ENCODE measurements at places on chromosomes 4 and X.

DNA sequence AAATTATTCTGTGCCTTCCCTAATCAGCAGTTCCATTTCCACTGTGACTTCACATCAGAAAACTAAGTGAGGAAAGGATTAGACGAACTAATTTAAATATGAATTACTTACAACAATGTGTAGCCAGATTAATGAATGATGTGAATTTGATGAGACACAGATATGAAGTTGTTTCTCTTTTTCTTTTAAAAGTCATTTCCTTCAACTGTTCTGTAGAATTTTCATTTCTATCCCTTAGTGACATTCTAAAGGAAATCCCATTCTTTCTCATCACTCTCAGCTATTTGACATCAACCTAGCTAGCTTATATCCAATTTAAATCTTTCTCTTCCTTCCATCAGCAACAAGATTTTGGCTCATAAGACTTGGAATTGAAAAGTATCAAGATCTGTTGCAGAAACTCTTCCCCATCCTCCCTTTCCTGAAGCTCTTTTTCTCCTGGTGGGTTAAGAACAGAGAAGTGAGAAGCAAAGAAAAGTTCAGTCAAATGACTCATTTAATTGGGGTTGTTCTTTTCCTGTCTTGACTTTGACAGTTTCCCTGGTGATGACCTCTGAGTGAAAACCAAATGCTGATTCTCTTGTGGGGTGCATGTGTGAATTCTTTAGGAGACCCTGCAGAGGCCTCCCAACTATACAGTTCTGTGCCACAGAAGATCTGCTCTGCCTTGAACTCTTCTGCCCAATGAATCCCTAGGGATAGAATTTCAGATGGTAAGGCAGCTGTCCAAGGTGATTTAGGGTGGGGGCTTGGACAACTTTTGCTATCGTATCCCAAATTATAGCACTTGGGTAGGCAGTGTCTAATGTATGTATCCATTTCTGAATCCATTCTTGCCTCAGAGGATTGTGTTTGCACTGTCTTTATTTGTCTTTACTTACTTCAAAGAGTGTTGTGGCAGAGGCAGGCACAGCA, 232.5 kb upstream of the GPRIN3 start:
- no peaks in the 10 kb centered on the region for H3K36me3 ChIP-seq
- H3K4me1 ChIP-seq, result no peaks in the 10 kb centered on the region
- no peak overlapping the region for H3K4me3 ChIP-seq
- DNase-seq, result peak; percentile 9
- no peaks in the 10 kb centered on the region for H3K27me3 ChIP-seq

- H3K4me1 ChIP-seq, result no peaks in the 10 kb centered on the region
- DNase-seq, result no peak
- no peaks in the 10 kb centered on the region for H3K36me3 ChIP-seq
- no peak overlapping the region for H3K27ac ChIP-seq
- H3K27me3 ChIP-seq, result no peaks in the 10 kb centered on the region
Measured at GRCh38 chrX:36241397-36241796, 321.9 kb downstream of the CFAP47 start.

DNA sequence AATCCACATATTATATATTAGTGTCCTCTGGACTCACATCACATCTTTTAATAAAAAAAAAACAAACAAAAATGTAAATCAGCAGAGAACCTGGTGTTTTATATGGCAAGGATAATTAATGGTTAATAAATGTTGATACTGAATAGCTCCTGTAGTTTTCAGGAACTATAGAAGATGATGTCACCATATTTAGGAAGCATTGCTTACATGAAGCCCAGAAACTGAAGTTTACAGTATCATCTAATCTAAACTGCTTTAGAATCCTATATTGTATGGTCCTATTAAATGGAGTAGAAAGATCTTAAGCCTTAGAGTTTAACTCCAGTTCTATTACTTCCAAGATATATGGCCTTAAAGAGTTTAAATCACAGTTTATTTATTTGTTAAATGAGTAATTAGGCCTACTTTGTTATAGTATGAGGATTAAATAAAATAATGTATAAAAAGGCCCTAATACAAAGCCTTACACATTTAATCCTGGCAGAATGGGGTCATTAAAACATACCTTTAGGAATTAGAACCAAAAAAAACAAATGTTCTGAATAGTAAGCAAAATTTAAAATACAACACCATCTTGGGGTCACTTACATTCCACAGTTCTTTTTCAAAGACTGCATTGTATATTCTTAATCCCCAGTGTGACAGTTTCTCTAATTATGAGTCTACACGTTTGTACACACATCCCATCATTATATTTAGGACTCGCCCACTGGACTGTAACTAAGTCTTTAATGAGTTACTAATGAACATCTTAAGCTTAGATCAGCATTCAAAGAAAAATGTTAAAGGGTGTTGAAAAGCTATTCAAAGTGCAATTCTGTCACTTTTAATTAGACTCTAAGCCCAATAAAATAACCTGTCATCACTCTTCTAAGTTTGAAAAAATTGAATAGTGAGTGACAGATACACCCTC, 305.9 kb downstream of the ADGRL3 start:
- H3K27me3 ChIP-seq, result no peaks in the 10 kb centered on the region
- no peaks in the 10 kb centered on the region for H3K4me1 ChIP-seq
- no peak for DNase-seq
- H3K27ac ChIP-seq, result no peak overlapping the region
- H3K4me3 ChIP-seq, result no peak overlapping the region

- H3K4me3 ChIP-seq, result no peak overlapping the region
- H3K36me3 ChIP-seq, result no peaks in the 10 kb centered on the region
- no peaks in the 10 kb centered on the region for H3K4me1 ChIP-seq
- DNase-seq, result no peak
Measured at GRCh38 chr4:106869551-106869950, 166.6 kb downstream of the DKK2 start.

DNA sequence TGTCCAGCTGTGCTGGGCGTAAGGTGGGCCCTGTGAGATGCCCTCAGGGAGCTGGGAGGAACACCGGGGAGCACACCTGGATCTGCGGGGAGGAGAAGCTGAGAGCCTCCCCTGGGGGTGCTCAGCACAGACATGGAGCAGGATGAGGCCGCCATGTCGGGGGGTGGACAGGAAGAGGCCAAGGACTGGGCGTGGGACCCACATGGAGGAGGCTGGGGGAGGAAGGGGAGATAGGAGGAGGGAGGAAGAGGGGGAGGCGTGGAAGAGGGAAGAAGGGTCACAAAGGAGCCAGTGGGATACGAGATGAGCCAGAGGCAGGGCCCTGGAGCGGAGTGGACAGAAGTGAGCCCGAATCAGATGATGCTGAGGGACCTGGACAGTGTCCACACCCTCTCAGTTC, 66.3 kb downstream of the ZFYVE28 start:
- H3K36me3 ChIP-seq, result no peaks in the 10 kb centered on the region
- H3K4me3 ChIP-seq, result no peak overlapping the region
- no peaks in the 10 kb centered on the region for H3K4me1 ChIP-seq
- no peak for DNase-seq
- no peak overlapping the region for H3K27ac ChIP-seq

DNA sequence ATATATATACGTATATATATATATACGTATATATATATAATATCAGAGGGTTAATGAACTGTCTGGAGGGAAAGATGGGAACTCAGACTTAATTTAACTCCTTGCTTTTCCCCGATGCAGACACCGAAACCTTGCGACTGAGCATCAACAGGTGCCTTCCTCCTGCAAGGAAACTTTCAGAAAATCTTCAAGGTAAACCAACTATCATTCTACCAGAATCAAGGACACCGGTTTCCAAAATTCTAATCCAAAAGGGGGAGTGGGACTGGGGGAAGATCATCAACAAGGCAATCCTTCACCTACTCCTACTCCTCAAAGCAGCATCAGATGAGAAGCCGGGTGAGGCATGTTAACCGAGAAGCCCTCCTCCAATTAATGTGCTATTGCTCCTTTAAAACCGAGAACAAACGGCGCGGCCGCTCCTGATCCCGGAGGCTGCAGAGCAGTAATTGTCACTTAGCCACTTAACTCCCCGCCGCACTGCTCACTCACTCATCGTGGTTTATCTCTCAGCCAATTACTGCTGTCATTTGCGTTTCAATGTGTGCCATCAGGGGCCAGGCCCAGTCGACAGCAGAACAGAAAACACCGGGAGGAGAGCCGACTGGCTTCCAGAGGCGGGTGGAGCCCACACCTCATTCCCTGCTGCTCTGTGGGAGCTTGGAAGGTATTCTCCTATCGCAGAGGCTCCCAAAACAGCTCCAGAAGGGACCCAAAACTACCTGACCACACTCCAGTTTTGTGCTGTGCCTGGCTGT, 61.7 kb downstream of the MAML3 start:
- H3K27ac ChIP-seq, result no peak overlapping the region
- H3K4me3 ChIP-seq, result peak overlapping the region; percentile 12
- no peak for DNase-seq
- no peaks in the 10 kb centered on the region for H3K36me3 ChIP-seq
- H3K27me3 ChIP-seq, result no peaks in the 10 kb centered on the region

DNA sequence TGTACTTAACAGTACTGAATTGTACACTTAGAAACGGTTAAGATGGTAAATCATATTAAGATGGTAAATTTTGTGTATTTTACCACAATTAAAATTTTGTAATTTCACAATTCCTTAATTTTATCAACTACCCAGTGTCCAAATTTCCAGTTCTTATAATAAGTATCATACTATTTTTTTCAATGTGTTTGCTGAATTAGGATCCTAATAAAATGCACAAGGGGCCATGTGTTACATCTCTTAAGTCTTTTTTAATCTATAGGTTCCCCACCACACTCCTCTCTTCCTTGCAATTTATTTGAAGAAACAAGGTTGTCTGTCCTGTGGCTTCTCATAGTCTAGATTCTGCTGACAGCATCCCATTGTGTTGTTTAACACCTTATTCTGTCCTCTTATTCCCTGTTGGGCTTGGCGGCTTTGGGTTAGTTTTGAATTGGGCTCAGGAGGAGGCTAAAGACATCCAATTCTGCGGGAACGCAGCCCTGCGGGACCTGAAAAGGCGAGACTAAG, 533 bp upstream of the SYAP1 start:
- no peaks in the 10 kb centered on the region for H3K36me3 ChIP-seq
- no peak for DNase-seq
- peaks cover 8% of the 10 kb centered on the region for H3K4me1 ChIP-seq
- H3K4me3 ChIP-seq, result peak overlapping the region; percentile 35

DNA sequence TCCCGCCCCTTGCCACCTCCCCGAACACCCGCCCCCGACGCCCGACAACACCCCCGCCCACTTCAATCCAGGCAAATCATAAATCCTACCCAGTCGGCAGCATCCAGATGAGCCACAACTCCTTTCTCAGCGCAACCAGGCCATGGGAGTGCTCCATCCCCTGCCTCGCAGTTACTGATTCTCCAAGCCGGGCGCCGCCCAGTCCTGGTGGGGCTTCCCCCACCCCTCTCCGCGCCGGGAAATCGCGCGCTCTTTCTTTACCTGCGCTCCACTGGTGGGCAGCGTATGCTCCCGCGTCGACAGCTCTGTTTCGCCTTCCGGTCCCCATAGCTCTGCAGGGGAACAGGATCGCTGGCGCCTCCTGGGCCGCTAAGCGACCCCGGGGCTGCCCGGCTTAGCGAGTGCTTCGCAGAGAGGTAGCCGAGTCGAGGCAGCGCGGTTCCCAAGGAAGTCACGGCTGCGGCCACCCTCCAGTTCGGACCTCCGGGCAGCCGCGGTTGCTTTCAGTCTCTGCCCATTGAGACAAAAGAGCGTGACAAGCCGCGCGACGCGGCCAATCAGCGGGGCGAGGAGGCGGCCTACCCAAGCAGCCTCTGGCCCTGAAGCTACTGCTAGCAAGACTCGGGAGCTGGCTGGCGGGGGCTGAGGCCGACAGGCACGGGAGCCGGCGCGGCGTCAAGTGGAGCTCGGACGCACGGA, 43.7 kb upstream of the TMSB15B start:
- peak; percentile 31 for DNase-seq
- no peaks in the 10 kb centered on the region for H3K36me3 ChIP-seq
- no peaks in the 10 kb centered on the region for H3K27me3 ChIP-seq

GRCh38 chrX:80816051-80816450, 6.4 kb upstream of the BRWD3 start:
- H3K27ac ChIP-seq, result no peak overlapping the region

GRCh38 chr4:185771711-185772390, 40.1 kb downstream of the SORBS2 start:
- H3K27ac ChIP-seq, result no peak overlapping the region
- H3K27me3 ChIP-seq, result no peaks in the 10 kb centered on the region
- peaks cover 4% of the 10 kb centered on the region for H3K4me1 ChIP-seq
- H3K36me3 ChIP-seq, result no peaks in the 10 kb centered on the region
- no peak overlapping the region for H3K4me3 ChIP-seq
- no peak for DNase-seq

- DNase-seq, result no peak
- H3K36me3 ChIP-seq, result peaks cover 2% of the 10 kb centered on the region
- no peak overlapping the region for H3K4me3 ChIP-seq
- H3K4me1 ChIP-seq, result no peaks in the 10 kb centered on the region
- no peak overlapping the region for H3K27ac ChIP-seq
Measured at GRCh38 chrX:153731117-153731844, 6.6 kb downstream of the ABCD1 start.

DNA sequence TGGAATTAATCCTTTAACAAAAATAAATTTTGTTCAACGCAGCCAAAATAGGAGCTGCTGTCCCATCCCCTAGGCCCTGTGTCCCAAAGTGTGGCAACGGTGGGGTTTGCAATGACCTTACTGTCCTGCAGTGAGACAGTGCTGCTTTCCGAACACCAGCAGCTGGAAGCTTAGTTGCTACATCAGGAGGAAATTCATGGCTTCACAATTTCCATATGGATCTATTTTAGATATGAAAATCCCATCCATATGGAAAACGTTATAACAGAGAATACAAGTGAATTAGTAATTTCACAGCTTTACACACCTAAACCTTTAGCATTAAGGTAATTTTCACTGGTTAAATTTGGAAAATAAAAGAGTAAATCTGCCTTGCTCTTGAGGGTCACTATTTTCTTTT, 396.3 kb upstream of the TENM3 start:
- no peaks in the 10 kb centered on the region for H3K36me3 ChIP-seq
- no peak overlapping the region for H3K27ac ChIP-seq
- H3K4me1 ChIP-seq, result no peaks in the 10 kb centered on the region

DNA sequence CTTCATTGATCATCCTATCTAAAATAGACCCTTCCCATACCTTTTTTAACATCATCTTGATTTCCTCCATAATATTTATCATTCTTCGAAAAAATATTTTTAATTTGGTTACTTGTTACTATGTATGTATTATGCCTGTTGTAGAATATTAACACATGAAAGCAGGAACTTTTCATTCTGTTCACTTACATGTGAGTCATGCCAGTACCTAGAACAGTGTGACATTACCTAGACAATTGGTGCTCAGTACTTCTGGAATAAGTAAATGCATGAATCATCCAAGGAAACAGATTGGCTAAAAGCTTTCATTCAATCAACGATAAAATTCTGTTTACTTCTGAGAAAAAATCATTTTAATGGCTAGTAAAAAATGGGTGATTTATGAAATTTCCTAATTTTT, 76.4 kb downstream of the CXXC4 start:
- no peak for DNase-seq
- H3K27ac ChIP-seq, result no peak overlapping the region
- H3K27me3 ChIP-seq, result no peaks in the 10 kb centered on the region
- H3K4me3 ChIP-seq, result no peak overlapping the region

DNA sequence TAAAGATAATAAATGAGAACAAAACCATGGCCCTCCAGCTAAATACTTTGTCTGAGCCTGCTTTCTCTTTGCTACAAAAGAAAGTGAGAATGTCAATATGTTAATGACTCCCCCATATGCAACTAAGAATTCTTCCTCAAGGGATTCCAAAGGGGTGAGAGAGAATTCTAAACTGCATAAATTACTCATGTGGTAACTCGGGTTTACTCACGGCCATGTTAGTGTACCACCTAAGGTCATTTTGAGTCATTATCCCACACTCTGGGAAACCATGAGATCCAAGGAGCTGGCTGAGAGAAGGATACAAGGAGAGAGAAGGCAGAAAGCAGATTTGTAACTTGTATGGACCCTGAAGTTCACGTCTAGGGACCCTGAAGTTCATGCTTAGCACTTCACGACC, 190.3 kb downstream of the DHX15 start:
- H3K4me1 ChIP-seq, result no peaks in the 10 kb centered on the region
- H3K4me3 ChIP-seq, result no peak overlapping the region
- H3K27ac ChIP-seq, result no peak overlapping the region
- no peaks in the 10 kb centered on the region for H3K36me3 ChIP-seq

All from common myeloid progenitor, CD34-positive (primary cell).